ENCODE measurements at places on chromosomes 4 and X.

DNA sequence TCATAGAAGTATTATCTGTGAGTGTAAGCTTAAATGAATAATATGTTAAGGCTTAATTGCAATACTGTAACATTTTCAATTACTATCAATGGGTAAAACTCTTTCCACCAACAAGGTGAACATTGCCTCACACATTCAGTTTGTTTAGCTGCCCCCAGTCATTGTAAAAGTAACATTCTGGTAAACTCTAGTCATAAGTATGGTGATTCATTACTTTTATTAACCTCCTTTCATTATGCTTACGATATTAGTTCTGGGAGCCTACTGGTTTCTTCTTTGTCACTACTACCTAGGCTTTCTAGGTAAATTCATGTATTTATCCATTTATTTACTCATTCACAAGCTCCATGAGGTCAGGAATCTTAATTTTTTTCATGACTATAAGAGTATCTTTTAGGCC, 412.8 kb upstream of the SLIT2 start:
- DNase-seq, result no peak

DNA sequence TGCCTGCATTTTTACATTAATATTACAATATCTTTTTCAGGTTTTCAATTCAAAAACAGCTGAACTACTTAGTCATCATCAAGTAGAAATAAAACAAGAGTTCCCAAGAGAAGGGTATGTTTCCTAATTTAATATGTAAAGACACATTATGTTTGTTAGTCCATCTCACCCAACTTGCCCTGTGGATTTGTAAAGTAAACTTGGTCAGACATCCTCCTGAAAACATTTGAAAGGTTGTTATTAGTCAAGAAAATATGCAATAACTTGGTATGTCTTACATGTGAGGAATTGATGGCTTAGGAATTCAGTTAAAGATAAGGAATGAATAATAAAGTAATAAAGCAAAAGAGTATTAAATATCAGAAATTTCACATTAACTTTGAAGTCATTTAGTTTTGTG, 12.2 kb downstream of the GK start:
- DNase-seq, result no peak

DNA sequence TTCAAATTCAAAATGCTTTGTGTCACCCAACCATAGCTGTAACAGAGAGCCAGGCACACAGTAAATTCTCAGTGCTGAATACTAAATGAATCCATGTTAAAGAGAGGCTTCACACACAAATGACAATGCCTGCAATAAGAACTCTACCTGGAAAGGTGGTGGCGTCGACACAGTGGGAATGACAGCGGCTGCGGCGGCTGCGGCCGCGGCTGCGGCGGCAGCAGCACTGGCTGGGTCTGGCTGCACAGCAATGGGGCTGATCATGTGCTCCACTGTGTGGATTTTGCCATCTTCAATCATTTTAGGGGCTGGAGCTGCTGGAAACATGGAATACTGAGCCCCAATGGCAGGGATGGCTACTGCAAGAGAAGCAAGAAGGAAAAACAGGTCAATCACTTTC, 97.4 kb downstream of the CHRNA9 start:
- DNase-seq, result no peak

DNA sequence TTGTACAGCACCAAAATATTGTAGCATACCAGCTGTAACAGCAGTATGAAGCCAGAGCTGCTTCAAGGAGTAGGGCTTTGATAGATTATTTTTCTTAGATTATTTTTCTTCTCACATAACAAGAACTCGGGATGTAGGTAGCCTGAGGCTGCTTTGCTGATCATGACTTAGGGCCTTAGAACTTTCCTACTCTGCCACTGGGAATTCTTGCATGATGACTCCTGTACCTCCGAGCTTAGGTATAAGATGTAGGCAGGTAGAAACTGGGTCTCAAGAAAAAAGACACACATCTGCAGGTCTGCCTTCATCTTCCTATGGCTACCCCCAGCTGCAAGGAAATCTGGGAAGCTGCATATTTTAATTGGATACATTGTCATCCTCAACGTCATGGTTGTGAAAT, 115.9 kb upstream of the PNPLA4 start:
- no peak for DNase-seq

DNA sequence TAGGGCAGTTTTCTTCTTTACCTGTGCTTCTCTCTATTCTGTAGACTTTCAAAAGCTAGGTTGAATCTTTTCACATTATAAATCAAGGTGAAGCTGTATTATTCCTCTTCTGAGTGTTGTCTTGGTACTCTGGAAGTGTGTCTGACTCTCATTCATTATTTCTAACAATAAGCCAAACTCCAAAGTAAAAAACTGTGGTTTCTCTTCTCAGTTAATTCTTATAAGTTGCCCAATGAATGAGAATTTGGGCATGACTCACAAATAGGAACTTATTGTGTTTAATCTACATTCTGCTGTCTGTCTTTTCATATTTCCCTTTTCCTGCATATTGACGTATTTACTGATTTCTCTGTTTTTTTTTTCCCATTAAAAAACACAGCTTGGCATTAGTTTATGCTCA, 714.5 kb downstream of the CCSER1 start:
- DNase-seq, result no peak

- DNase-seq, result peak; percentile 22
Observed at GRCh38 chrX:131677655-131678628, 134.1 kb downstream of the OR13H1 start.

- DNase-seq, result no peak
Observed at GRCh38 chr4:188627892-188628291, 488.7 kb downstream of the TRIML1 start.

DNA sequence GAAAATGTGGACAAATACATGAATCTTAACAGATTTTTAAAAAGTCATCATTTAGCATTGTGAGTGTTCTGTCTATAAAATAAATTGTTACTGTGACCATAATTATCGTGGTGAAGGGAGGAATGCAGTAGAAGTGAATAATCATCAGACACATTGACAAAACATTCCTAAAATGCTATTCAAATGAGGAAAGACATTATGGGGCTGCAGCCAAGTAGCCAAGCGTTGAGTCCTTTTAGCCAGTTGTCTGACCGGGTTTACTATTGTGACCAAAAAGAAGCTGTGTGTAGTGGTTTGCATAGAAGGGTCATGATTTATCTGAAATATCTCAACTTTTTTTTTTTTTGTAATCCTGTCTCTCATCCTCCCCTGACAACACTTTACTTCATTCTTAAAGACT, 19.5 kb downstream of the WWC2 start:
- DNase-seq, result no peak

GRCh38 chr4:151157543-151157942, 58.1 kb downstream of the RPS3A start:
- DNase-seq, result no peak

- DNase-seq, result no peak
Observed at GRCh38 chr4:29558789-29559188, 1161.4 kb upstream of the PCDH7 start.

DNA sequence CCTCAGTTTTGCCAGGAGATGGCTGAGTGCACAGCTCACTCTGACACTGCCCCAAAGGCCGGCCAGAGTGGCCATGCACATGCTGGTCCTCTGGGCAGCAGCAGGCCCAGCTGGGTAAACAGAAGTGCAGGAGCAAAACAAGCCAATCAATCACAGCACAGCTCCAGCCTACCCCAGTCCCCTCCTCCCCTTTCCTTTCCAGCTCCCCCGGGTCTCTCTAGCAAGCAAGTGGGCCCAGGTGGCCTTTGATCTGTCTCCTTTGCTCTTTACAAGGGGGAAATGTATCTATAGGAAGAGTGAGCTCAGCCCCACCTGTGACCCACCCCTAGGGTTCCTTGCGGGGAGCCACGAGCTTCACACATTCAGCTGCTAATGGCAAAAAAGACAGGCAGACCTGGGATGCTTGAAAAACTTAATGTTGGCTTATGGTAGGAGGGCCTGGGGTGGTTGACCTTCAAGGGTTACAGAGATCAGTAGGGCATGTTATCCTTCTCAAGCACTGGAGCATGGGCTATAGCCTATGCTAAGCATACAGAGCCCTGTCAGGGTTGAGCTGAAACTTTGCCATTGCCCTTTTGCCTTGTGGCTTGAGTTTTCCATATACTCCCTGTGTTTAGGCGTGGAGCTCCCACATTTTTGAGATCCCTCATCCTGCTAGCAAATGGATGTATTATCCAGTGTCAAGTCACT, 57.8 kb upstream of the PLAC1 start:
- no peak for DNase-seq

GRCh38 chr4:178602833-178603232, 1160.6 kb upstream of the AGA start:
- DNase-seq, result no peak

DNA sequence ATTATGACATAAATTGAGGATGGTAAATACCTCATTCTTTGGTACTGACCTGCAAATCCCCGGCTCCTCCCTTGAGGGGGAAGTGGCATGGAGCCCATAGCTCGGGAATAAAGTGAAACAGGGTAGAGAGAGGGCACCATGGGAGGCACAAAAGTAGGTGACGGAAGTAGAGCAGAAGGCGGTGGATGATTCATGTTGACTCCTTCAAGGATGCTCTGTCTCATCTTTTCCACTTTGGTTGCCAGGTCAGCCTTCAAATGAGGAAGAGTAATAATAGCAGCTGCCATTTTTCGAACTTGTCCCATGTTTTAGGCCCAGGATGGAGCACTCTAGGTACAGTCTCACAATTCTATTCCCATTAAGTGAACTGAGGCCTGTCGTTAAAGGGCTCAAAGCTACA, 41.4 kb upstream of the PHF8 start:
- no peak for DNase-seq

- no peak for DNase-seq
Observed at GRCh38 chr4:160386846-160387245, 1284.0 kb downstream of the RAPGEF2 start.

DNA sequence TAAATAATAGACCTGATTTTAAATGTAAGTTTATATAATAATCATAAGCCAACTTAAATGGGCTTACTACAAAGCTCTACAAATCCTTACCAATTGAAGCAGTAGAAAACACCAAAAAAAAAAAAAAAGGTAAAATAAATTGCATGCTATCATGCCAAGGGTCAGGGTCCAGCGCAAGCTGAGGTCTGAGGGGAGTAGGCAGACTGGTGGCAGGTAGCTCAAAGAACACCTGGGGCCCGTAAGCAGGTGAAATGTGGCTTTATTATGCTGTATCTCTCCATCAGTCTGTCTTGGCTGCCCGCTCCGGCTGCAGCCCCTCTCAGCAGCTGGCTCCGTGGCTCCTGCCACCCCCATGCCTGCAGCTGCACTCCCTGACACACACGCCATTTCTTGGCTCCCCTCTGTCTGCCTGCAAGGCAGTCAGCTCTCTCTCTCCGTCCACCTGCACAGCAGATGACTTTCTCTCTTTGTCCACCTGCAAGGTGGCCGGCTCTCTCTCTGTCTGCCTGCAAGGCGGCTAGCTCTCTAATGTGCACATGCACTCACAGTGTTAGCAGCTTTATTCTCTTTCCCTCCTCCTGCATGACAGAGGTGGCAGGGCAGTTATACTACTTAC, 209.4 kb upstream of the UGT8 start:
- no peak for DNase-seq

DNA sequence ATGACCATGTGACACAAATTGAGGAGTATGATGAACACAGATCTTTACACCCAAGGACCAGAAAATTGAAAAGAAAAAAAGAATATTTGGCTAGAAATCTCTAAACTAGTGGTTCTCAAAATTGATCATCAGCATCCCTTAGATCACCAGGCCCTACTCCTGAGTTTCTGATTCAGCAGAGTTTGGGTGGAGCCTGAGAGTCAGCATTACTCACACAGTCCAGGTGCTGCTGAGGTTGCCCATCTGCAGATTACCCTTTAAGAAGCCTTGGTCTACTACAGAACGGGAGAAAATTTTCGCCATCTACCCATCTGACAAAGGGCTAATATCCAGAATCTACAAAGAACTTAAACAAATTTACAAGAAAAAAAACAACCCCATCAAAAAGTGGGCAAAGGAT, 182.8 kb downstream of the MOSPD2 start:
- DNase-seq, result no peak

- peak; percentile 8 for DNase-seq
Observed at GRCh38 chrX:15497865-15498264, 2.7 kb upstream of the BMX start.

GRCh38 chr4:93759506-93759905, 69.0 kb upstream of the ATOH1 start:
- DNase-seq, result no peak

- DNase-seq, result no peak
Observed at GRCh38 chr4:108991551-108992328, 228.9 kb upstream of the ETNPPL start.

GRCh38 chr4:34039766-34040165, 2204.5 kb downstream of the ARAP2 start:
- no peak for DNase-seq

GRCh38 chr4:8108991-8109390, 49.6 kb downstream of the ABLIM2 start:
- DNase-seq, result no peak

DNA sequence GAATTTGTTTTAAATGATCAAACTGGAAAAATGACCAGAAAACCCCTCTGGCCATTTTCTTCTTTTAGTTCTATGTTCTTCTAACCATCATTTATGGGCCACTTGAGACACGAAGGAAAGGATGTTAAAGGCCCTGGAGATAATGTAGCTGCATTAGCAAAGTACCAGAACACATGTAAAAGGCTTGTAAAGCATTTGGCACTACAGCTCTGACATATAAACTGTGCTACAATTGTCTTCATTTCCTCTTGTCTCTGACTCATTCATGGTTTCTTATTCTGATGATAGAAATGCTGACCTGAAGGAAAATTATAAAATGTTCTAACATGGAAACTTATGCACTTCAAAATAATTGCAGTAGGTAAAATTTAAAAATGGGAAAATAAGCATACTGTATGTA, 388.7 kb downstream of the FAT4 start:
- DNase-seq, result no peak

DNA sequence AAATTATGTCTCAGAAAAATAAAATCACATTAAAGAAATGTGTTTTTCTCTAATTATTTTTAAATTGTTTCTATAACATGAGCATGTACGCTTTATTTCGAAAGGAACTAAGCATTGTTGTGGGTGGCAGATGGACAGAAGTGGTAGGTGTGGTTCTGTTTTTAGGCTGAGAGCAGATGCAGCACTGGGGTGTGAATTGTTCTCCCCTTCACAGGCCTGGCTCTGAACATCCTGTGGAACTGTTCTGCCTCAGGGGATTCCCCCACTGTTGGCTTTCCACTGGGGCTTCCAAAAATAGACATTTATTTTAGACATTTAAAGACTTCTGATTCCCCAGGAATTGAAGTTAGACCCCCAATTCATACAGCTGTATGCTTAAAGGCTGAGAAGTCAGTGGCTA, 41.9 kb upstream of the PDHA2 start:
- DNase-seq, result no peak

DNA sequence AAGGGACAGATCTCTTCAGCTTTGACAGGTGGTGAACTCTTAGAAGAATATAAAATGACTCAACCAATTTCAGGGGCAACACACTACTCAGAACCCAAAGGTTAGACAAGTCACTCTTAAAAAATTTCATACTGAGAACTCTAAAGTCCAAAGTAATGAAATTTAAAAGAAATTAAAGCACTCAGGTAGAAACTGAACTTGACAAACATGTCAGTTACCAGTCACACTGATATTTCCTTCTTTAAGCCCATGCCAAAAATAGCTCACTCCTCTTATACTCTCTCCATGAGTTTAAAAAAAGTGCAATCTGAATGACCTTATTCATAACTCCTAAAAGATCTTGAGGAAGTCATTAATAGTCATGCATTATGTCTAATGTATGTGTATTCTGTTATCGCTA, 40.3 kb downstream of the AMMECR1 start:
- no peak for DNase-seq

- no peak for DNase-seq
Observed at GRCh38 chr4:109410776-109411175, 22.8 kb upstream of the SEC24B start.

GRCh38 chr4:144968606-144969005, 129.4 kb downstream of the ANAPC10 start:
- no peak for DNase-seq

GRCh38 chr4:13483768-13484121, 395 bp downstream of the RAB28 start:
- no peak for DNase-seq

All from activated T-helper 1 cell treated with anti-CD3 and anti-CD28 coated beads, Interleukin-2, amount 50 U/mL, for 16 hours (primary cell).